ENCODE measurements at places on chromosomes 7 and 10.

- DNase-seq: peak; percentile 65
These were observed 23.0 kb upstream of the GRID1 start for GRCh38 chr10:86389441-86390193.

DNA sequence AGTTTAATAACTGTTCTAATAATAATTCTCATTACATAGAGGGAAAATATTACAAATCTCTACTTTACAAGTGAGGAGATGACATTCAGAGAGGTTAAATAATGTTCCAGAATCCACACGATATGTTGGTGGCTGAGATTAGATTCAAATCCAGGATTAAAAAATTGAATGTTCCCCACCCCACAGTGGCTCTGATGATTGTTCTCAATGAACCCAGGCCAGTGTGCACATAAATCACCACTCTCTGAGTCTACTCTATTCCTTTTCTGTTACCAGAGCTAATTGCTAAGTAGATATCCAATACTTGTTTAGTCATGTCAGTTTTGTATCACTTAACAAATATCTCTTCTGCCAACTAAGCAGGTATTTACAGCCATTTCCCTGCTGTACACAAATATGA is 281.0 kb downstream of the ABCA13 start:
- DNase-seq: no peak

DNA sequence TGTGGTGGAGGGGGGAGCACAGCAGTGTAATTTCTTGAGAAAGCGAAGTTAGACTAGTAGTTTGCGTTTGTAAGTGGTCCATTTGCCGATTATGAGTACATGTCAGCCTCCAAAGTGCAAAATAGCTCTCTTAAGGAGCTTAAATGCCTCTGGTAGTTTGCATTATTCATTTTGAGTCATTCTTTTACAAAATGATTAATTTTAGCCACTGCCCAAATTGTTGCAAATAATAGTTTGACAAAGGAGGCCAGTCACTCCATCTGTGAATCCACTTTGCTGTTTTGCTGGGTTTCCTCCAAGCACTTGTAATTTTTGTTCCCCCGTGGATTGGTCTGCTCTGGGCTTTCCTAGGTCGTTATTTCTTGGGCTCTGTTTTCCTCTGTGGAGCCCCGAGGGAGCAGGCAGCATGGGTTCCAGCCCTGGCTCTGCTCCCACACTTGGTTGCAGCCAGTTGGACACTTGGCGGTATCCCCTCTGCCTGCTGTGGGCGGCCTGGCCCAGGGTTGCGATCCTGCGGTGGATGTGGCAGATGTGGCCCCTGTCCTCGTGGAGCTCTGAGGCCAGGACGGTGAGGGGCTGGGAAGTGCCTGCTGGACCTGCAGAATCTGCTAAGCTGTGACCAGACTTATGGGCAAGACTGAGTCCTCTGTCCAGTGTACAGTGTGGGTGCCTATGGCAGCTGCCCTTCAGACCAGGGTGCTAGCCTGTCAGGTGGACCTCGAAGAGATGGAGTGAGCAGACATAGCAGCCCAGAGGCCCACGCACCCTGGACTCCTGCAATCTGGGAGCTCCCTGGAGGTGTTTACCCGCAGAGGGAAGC is 129.1 kb upstream of the BTBD16 start:
- no peak for DNase-seq

DNA sequence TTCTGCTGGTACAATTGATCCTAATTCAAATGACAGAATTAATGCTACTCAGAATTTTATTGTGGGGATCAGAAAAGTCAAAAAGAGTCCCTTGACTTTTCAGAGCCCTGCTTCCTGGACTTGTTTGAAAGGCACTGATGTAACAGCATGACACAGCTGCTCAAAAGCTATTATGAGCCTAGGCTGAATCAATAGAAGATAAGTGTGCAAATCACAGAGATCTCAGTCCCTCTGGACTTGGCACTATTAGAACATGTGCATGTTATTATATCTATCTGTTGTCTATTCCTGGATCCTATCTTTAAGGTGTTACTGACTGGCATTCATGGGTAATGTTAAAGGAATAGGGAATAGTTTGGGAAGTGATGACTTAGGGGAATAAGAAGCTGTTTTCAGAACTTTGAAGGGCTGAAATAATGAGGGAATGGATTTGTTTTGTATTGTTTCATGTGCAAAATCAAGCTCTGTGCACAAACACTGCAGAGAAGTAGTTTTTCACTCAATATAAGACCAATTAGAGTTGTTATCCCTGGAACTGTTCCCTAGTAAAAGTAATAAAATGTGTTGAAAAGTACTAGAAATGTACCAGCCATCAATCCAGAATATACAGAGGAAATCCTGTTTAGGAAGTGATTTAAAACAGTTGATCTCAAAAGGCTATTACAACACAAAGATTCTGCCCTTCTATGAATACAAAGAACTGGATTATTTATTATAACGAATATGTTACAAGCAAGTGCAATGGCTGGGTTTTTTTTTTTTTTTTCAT is 814.9 kb upstream of the C7orf33 start:
- DNase-seq: no peak

- no peak for DNase-seq
These were observed 435.4 kb downstream of the GPAM start for GRCh38 chr10:111748184-111748583.

DNA sequence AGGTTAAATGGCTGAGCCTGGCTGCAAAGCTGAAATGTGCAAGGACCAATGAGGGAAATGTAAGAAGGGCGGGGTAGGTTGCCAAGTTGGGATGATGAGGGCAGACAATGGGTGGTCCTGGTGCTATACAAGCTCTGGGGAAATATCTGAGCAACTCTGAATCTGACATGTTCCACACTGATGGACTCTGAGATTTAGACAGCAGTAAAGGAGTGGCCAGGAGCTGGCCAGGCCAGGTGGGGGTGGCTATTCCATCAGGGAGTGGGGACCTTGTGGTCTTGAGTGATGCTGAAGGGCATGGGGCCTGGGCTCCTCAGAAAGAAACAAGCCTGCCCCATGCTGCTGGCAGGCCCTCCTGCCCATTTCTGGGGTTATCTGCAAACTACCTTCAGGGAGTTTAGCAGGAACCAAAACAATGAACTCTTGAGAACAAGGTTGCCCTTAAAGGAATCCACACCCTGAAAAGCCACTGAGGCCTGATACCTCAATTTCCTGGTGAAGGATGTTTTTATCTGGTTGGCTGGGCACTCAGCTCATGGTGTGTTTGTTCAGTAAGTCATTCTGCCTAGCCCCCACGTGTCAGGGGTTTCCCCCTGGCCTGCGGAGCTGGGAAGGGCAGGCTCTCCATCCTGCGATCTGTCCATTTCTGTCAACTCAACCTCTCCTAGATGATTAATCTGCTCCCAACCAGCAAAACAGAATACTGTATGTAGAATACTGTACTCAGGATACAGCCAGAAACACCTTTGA is 143.3 kb upstream of the TNS3 start:
- DNase-seq: no peak

GRCh38 chr10:52770904-52771303 is 1.7 kb downstream of the MBL2 start:
- DNase-seq: no peak

- no peak for DNase-seq
These were observed 25.0 kb downstream of the PDE1C start for GRCh38 chr7:32045228-32045627.

DNA sequence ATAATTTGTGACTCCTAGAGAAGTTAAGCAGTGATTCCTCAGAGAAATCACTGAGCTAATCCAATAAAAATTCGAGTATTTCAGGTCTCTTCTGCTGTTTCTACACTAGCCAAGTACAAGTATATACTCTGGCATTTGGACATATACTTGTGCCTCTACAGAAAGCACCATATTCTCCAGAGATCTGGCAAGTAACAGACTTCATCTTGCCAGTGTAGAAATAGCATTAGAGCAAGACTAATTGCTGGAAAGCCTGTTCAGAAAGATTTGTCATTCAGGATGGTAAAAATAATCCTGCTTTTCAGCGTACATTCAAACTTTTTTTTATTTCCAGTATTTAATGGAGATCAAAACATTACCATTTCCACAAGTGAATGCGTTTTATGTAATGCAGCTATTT is 410.8 kb upstream of the ETV1 start:
- no peak for DNase-seq

GRCh38 chr7:108347616-108348015 is 108.6 kb downstream of the NRCAM start:
- DNase-seq: peak; percentile 30

DNA sequence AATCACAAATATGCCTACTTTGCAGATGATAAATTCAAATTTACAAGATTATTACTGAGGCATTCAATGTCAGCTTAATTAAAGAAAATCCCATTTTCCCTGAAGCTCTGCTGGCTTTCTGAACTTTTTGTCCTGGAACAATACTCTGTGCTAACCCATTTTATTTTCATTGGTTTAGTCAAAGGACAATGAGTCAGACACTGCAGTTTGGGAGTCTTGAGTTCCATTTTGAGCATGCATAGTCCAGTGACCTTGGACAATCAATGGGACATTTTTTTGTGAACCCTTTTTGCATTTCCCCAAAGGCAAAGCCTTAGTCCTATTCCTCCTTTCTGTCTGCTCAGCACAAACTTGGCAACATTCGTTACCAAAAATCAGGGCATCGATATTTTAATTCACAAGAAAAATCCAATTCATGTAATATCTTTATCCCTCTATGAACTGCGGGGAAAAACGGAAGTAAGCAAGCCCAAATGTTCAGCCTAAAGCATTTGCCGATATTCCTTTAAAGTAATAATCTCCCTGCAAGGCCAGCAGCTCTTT is 339.8 kb downstream of the RNLS start:
- no peak for DNase-seq

DNA sequence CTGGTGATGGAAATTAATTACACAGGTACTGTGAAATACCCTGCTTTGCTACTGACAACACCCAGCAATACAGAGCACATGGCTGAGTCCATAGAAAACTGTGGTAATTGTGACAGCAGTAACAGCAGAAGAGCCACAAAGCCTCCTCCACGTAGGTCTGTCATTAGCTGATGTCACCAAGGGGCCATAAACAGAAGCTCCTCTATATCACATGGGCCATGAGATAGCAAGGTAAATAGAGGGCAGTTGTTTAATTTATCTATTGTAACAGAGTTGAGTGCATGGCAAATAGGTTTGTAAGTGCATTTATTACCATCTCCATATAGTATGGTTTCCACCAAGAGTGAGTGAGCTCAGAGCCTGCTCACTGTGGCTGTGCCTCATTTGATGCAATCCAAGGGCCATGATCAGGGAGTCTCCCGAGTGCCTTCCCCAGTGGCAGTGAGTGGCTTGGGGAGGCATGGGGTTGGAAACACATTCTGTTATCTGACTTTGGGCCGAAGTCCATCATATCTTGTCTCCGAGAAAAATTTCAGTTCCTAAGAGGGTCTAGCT is 281.2 kb downstream of the SKAP2 start:
- no peak for DNase-seq

GRCh38 chr10:132547421-132547861 is 9.9 kb downstream of the INPP5A start:
- no peak for DNase-seq

Measured in hematopoietic multipotent progenitor cell treated with erythropoietin and hydrocortisone succinate and interleukin-3 and kit ligand, for 4 days (in vitro differentiated cells).